ENCODE measurements at places on chromosomes 5 and 9.
A peak's percentile ranks its signal among the peaks of the same experiment; 100 is the strongest.

DNA sequence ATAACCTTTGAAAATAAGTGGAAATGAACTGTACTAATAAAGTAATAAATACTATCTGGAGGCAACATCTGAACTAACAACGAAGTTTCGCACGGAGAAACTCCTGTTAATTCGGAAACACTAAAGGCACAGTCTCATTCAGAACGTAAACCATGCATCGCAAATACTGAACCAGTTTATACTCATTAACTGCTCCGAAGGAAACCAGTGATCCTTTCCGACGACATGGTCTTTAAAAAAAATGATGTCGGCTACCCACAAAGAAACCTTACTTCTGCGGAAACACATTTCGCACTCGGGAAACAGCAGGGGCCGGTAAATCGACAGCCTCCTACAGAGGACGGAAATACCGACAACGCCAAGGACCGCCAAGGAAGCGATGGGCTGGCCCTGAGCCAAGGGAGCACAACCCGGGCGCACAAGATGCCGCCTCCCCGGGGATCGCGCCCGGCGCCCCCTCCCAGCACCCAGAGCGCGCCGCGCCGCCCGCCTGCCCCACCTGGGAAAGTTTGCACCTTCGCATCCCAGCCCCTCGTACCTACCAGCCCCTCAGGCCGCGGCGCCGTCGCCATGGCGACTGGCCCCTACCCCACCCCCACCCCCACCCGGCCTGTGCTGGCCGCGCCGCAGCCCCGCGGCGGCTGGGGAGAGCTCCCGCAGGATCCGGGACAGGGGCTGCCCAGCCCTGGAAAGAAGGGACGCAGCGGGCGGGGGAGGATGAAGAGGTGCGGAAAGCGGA lies 732 bp downstream of the PRKAA1 start:
- H3K4me3 ChIP-seq = peak overlapping the region; percentile 88
- H3K36me3 ChIP-seq = no peaks in the 10 kb centered on the region
- H3K27ac ChIP-seq = peak overlapping the region; percentile 92

DNA sequence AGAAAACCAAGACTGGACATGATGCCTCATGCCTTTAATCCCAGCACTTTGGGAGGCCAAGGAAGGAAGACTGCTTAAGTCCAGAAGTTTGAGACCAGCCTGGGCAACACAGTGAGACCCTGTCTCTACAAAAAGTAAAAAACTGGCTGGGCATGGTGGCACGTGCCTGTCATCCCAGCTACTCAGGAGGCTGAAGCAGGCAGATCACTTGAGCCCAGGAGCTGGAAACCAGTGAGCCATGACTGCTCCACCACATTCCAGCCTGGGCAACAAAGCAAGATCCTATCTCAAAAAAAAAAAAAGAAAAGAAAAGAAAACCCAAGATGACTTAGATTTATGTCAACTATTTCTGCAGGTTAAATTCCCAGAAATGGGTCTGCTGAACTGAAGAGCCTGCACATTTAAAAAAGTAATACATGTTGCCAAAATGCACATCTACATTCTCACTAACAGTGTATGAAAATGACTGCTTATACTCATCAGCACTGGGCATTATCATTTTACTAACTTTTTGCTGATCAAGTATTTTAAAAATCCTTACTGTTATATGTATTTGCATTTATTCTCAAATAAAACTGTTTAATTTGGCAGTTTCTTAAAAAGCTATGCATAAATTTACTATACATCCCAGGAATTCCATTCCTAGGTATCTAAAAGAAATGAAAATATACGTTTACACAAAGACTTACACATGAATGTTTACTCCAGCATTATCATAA lies 14.3 kb downstream of the ERMP1 start:
- no peak for DNase-seq
- no peaks in the 10 kb centered on the region for H3K27me3 ChIP-seq
- H3K27ac ChIP-seq = no peak overlapping the region
- peaks cover 9% of the 10 kb centered on the region for H3K36me3 ChIP-seq
- no peak overlapping the region for H3K4me3 ChIP-seq

DNA sequence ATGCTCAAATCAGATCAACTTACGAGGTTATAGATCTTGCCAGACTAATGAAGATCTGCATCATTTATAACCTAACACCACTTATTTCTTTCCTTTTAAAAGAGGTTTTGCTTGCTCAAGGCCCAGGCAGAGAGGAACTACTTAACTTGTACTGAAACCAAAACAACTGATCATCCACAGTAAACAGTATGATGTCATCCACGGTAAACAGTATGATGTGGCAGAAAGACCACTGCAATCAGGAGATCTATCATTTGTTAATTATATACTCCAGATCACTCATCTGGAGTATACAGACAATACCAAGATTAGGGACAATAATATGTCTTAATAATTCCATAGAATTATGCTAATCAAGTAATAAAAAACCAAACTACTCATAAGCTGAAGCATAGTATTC lies 116.8 kb downstream of the ADAMTS6 start:
- no peak overlapping the region for H3K4me3 ChIP-seq
- H3K27ac ChIP-seq = no peak overlapping the region
- no peaks in the 10 kb centered on the region for H3K4me1 ChIP-seq
- no peaks in the 10 kb centered on the region for H3K36me3 ChIP-seq
- no peak for DNase-seq

DNA sequence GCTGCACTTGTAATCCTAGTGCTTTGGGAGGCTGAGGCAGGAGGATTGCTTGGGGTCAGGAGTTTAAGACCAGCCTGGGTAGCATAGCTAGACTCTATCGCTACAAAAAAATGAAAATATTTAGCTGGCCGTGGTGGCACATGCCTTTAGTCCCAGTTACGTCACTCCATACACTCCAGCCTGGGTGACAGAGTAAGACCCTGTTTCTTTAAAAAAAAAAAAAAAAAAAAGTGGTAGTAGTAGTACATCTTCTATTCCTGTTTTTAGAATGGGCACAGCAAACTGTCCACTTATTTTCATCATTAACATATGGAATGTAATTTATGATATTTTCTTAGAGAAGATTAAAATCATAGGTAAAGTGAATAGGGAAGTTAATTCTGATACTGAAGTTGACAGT lies 48.2 kb downstream of the TRIO start:
- H3K27me3 ChIP-seq = no peaks in the 10 kb centered on the region
- no peak overlapping the region for H3K27ac ChIP-seq
- DNase-seq = no peak
- no peak overlapping the region for H3K4me3 ChIP-seq
- no peaks in the 10 kb centered on the region for H3K36me3 ChIP-seq
- peaks cover 5% of the 10 kb centered on the region for H3K4me1 ChIP-seq

GRCh38 chr9:97981846-97982682 lies 1.1 kb upstream of the ANP32B start:
- peaks cover 6% of the 10 kb centered on the region for H3K36me3 ChIP-seq
- H3K27me3 ChIP-seq = no peaks in the 10 kb centered on the region
- DNase-seq = no peak
- peaks cover 19% of the 10 kb centered on the region for H3K4me1 ChIP-seq
- H3K27ac ChIP-seq = peak overlapping the region; percentile 72

DNA sequence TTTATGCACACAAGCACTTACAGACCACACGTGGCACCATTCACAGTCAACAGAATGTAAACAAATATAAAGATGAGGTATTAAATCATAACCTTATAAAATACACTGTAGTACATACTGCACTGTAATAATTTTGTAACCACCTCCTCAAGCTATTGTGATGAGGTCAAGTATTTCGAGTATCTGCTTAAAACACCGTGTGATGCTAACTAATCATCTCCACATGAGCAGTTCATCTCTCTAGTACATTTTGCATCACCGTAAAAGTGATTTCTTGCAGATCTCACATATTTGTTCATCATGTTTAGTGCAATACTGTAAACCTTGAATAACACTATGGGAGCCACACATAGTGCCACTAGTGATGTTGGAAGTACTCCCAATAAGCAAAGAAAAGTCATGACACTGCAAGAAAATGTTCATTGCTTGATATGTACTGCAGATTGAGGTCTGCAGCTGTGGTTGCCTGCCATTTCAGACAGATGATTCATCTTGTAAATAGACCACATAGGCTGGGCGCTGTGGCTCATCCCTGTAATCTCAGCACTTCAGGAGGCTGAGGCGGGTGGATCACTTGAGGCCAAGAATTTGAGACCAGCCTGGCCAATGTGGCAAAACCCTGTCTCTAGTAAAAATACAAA lies 44.3 kb downstream of the FOXB2 start:
- no peak overlapping the region for H3K4me3 ChIP-seq
- peaks cover 2% of the 10 kb centered on the region for H3K27me3 ChIP-seq
- no peaks in the 10 kb centered on the region for H3K36me3 ChIP-seq
- no peak overlapping the region for H3K27ac ChIP-seq

- H3K4me1 ChIP-seq = no peaks in the 10 kb centered on the region
- H3K4me3 ChIP-seq = no peak overlapping the region
- DNase-seq = no peak
- H3K36me3 ChIP-seq = no peaks in the 10 kb centered on the region
- peaks cover 5% of the 10 kb centered on the region for H3K27me3 ChIP-seq
These were observed 83.4 kb downstream of the GHR start for GRCh38 chr5:42506662-42507061.

DNA sequence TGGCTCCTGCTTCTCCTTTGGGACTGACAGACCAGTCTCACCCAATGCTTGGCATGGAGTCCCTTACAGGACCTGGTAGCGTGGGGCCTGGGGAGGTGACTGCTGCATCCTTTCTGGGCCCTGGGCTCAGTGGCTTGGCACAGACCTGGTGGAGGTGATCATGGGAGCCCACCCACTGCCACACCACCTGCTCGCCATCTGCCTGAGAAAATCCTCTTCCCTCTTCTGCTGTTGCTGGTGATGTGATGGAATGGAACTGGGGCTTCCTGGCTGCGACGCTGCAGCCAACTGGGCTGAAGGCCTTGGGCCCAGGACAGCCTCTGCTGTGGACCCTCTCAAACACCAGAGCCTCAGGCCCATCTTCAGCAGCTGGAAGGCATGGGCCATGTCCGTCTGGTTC lies 122.5 kb upstream of the PANK3 start:
- DNase-seq = no peak
- H3K4me3 ChIP-seq = no peak overlapping the region
- no peaks in the 10 kb centered on the region for H3K27me3 ChIP-seq

DNA sequence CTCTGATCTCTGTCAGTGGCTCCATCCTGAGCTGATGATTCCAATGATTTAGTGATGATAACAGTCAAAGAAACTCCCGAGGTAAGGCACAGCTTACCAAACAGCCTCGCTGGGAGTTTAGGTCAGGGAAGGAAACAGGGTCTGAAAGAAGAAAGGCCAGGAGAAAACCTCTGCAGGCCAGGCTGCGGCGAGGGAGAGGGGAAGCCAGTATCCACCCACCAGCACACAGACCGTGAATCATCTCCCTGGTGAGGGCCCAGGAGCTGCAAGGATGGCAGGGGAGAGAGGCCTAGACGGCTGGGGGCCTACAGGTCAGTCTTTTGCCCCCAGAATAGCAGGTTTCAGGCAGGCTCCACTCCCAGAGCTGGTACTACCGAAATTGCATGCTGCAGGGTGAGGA lies 590.5 kb downstream of the CCDC171 start:
- no peaks in the 10 kb centered on the region for H3K36me3 ChIP-seq
- no peak overlapping the region for H3K4me3 ChIP-seq
- peaks cover 6% of the 10 kb centered on the region for H3K27me3 ChIP-seq

- H3K36me3 ChIP-seq = peaks cover 6% of the 10 kb centered on the region
- peaks cover 3% of the 10 kb centered on the region for H3K4me1 ChIP-seq
- H3K27ac ChIP-seq = no peak overlapping the region
- no peak overlapping the region for H3K4me3 ChIP-seq
- DNase-seq = no peak
- H3K27me3 ChIP-seq = no peaks in the 10 kb centered on the region
These were observed 82.3 kb upstream of the ZNF608 start for GRCh38 chr5:124828731-124829234.

- H3K4me3 ChIP-seq = no peak overlapping the region
- DNase-seq = no peak
- no peaks in the 10 kb centered on the region for H3K27me3 ChIP-seq
- H3K36me3 ChIP-seq = no peaks in the 10 kb centered on the region
These were observed 39.5 kb downstream of the CD180 start for GRCh38 chr5:67156976-67157583.

GRCh38 chr5:74325866-74326265 lies 314.7 kb downstream of the ENC1 start:
- H3K36me3 ChIP-seq = no peaks in the 10 kb centered on the region

GRCh38 chr5:73858776-73859175 lies 232.8 kb downstream of the ARHGEF28 start:
- no peaks in the 10 kb centered on the region for H3K36me3 ChIP-seq
- no peak for DNase-seq
- no peaks in the 10 kb centered on the region for H3K27me3 ChIP-seq
- H3K4me1 ChIP-seq = no peaks in the 10 kb centered on the region

- peak overlapping the region; percentile 92 for H3K27ac ChIP-seq
- peaks cover 11% of the 10 kb centered on the region for H3K4me1 ChIP-seq
- DNase-seq = no peak
- no peaks in the 10 kb centered on the region for H3K36me3 ChIP-seq
These were observed 825 bp upstream of the TOR4A start for GRCh38 chr9:137276473-137277328.

DNA sequence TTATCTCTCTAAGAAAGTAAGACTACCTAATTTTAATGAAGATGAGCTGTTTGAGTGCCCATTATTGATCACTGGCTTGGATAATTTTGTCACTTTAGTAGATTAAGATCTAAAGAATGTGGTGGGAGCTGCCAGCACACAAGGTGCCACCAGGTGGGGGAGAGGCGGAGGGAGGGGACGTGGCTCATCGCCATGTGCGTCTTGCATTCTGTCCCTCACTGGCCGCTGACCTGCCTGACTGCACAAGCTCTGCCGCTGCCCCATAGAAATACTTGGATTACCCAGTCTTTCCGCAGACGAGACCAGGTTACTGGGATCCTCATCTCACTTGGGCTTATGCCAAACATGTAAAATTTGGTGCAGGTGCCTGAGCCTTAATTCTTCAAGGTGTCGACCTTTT lies 37.6 kb downstream of the RHOBTB3 start:
- peaks cover 4% of the 10 kb centered on the region for H3K36me3 ChIP-seq
- H3K27me3 ChIP-seq = no peaks in the 10 kb centered on the region
- H3K4me3 ChIP-seq = no peak overlapping the region
